H4 (cell line): ENCODE measurements at places on chromosomes 13 and 19.

DNA sequence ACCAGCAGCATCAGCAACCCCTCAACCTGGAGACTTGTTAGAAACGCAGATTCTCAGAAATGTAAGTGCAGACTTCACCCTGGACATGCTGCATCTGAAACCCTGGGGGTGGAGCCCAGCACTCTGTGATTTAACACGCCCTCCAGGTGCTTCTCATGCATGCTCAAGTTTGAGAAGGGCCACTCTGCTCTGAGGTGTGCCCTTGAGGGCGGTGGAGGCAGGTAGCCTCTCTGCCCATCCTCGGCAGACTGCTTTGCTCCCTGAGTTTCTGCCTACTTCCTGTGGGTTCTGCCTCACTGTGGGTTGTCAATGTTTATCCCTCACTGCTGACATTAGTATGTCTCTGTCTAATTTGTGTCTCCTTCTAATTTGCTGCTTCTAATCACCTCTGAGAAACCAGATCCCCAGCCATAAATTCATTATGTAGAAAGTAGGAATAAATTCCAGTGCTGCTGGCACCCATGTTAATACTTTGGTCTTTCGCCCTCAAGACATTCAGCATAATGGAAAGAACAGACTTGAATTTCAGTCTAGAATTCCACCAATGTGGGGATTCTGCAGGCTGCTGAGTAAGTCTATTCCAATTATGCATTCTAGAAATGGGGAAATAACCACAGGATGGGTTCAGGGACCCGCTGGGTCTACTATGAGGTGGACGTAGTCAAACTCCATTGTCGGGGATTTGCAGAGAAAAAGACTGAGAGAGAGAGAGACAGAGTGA is 51.3 kb upstream of the CYSLTR2 start:
- DNase-seq: no peak

GRCh38 chr13:80058626-80059025 is 282.3 kb downstream of the SPRY2 start:
- no peak for DNase-seq

DNA sequence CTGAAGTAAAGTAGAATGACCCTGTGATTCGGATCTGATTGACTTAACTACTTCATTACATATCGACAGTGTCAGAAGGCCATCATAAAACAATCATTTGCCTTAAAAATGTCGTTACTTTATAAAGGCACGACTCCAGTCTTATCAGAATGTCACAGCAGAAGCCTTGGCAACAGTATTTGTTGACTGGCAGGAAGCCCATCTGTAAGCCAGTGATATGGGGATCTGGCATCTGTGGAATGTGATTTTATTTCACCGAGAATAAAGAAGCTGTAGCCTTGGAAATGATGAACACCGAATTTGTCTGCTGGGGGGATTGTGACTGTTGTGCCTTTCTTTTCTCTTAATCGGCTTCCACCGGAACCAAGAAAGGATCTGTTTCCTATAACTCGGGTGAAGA is 362.5 kb downstream of the TDRD3 start:
- DNase-seq: no peak

- DNase-seq: no peak
Measured at GRCh38 chr19:51530616-51531015, 854 bp downstream of the SIGLEC6 start.

DNA sequence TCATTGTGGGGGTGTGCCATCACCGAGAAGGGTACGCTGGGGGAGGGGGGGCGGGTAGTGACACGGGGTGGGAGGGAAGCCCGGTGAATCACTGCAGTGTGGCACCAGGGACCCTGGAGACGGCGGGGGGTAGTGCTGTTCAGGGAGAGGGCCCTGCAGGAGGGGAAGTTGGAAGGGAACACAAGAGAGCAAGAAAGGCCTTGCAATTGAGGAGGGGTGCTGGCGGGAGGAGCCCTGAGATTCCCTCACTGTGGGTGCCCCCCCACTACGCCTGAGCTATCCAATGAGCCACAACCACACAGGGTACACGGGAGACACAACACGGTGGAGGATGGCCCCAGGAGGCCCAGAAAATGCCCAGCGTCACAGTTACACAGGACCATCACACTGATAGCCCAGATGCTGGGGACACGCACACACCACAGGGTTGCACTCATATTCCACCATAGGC is 516 bp upstream of the ATP1A3 start:
- DNase-seq: no peak

DNA sequence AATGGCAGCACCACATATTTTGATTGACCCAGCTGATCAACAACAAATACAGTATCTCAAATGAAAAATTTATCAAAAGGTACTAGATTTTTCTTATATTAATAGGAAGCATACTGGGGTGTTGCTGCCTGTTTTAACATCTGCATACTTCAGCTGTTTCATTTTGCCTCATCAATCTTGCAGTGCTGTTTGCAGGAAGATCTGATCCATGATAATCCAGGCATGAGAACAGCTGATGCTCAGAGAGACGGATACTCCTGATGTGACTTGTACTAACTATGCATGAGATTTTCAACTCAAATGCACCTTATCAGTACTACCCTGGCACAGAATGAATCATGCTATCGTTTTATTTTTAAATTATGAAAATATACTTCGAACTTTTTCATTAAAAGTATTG is 2136.8 kb downstream of the PCDH9 start:
- no peak for DNase-seq

DNA sequence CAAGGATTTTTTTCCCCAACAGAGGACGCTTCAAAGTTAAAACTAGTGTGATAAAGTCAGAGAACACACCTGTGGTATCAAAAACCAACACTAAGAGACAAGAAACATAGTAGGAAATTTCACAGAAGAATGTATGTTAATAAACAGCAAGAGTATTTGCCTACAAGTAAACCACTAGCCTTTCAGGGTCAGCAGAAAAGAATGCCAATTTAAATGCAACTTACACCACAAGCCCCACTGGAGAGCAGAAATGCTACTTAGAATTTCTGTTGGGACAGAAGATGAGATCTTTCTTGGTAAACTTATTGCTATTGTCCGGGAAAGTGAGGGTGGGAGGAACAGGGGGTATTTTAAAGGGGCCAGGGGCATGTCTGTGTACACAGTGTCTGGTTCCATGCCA is 68.6 kb downstream of the STK24 start:
- no peak for DNase-seq

DNA sequence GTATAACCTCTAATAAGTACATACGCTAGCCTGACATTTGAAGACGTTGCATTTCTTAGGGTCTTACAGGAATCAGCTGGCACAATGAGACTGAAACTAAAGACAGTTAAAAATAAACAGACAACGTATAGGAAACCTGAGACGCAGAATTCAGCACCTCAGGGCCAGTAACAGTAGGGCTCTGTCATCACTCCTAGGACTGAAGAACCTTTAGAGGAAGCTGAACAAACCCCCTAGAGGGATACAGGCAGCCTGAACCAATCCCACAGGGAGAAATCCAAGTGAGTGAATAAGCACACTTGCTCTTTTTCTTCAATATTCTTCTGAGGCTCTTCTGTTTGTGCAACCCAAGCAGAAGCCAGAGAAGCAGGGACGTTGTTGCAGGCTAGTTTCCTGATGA is 53.9 kb upstream of the KLHL1 start:
- no peak for DNase-seq

GRCh38 chr19:51258165-51259160 is 7.6 kb downstream of the SIGLECL1 start:
- no peak for DNase-seq

GRCh38 chr13:40148742-40149141 is 493.3 kb downstream of the COG6 start:
- DNase-seq: no peak

- DNase-seq: no peak
Measured at GRCh38 chr13:61874970-61875579, 459.4 kb upstream of the PCDH20 start.

DNA sequence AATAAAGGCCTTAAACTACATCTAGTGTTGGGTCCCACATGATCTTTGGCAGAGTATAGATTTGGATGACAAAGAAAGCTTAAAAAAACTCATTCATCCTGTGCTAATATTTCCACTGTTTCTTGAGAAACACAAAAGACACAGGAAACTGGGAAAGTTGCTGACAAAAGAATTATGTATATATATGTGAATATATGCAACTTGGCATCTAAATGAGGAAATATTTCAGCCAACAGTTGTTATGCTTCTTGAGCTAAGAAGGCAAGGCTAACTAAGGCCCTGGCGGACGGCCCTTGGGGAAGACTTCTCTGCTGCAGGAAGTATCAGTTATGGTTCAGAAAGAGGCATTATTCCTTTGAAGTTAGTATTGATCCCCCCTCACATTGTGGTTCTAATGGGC is 491.8 kb downstream of the DIAPH3 start:
- DNase-seq: no peak
